ENCODE measurements at places on chromosomes 2 and 18.
A peak's percentile ranks its signal among the peaks of the same experiment; 100 is the strongest.

DNA sequence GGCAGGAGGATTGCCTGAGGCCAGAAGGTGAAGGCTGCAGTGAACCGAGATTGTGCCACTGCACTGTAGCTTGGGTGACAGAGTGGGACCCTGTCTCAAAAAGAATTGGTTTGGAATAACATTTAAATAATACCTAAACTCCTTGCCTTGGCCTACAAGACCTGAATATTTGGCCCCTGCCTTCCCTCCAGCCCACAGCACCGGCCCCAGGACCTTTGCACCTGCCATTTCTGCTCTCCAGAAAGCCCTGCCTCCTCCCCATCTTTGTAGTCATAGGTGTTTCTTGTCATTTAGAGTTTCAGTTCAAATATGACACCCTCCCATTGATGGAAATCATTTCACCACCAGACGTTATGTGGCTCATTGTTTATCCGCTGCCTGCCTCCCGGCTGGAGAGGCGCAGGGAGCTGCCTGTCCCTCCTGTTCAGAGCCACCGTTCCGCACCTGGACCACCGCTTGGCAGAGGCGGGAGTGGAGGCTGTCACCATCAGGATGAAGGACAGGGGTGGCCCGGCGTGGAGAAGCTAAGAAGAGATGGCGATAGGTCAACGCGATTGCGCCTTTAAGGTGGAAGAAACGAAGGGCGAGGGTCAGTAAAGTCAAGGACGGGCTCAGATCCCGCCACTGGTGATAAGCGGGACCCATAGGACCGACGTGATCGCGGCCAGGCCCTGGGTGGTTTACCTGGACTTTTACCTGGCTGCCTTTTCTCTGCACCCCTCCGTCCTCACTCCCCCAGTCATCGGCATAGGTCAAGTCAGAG is 638 bp upstream of the LPIN1 start:
- DNase-seq: no peak

GRCh38 chr18:55256226-55256928 is 297.1 kb upstream of the CCDC68 start:
- no peak for DNase-seq

GRCh38 chr2:21034972-21035279 is 8.9 kb downstream of the APOB start:
- no peak for DNase-seq

GRCh38 chr2:3079959-3080948 is 297.4 kb downstream of the EIPR1 start:
- DNase-seq: no peak

GRCh38 chr2:158501301-158501700 is 44.5 kb downstream of the PKP4 start:
- DNase-seq: no peak

DNA sequence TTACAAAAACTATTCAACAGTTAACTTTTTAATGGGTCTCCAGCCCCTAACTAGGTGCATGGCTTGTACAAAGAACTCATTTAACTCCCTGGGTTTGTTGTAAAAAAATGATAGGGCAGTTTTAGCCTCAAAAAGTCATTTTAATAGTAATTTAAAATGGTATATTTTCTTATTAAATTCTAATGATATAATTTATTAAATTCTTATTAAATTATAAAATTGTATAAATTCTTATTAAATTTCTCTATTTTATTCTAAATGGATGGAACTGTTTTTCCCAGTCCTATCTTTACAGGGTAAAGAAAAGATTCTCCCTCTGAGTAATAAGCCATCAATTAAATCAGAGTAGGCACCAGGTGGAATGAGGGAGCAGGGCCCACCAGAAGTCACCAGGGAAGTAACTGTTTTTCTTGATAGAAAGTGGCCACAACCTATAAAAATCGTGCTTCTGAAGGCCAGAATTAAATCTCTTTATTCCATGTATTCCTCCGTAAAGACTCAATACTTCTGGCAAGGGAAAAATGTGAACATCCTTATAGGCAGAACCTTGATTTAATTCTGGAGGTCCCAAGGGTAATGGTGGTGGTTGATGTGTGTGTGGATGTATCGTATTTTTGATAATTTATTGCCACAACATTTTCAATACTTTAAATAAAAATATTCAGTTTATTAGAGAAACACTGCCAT is 814 bp downstream of the FKBP7 start:
- no peak for DNase-seq

GRCh38 chr2:222819722-222820333 is 41.0 kb upstream of the ACSL3 start:
- no peak for DNase-seq

DNA sequence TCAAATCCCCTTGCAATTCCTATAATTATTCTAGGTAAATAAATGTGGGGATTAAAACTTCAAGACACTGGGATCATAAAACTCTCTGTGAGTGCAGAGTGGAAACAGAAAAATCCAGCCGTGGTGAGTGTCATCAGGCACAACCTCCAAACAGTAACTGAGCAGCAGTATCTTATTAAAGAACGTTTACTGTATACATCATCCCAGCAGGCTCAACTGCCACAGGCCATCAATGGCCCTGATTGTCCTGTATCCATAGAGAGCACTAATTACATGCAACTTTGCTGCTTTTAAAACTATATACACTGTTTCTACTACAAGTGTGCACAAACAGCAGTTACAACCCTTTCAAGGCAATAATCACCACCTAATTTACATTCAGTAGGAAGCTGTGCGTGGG is 23.9 kb downstream of the GAREM1 start:
- no peak for DNase-seq

DNA sequence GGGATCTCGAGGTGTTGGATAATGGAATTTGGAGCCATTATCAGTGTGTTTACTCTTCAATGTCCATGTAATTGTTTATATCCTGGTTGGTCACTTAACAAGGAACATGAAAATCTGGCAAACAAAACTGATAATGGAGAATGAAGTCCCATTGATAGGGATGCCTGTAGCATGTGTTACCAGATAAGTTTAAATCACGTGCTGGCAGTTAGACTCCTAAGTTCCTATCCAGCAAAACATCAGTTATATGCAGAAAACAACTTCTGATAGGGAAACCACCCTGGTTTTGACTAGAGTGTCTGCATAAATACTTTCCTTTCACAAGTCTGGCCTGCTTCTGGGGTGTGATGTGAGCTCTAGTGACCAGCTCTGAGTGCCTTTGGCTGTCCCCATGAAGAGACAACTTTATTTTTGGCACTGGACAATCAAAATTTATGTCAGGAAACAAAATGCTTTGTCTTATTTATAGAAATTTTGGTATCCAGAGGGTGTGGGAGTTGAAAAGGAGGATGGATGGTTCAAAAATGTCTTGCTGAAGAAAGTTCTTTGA is 82.0 kb downstream of the FHOD3 start:
- DNase-seq: no peak

DNA sequence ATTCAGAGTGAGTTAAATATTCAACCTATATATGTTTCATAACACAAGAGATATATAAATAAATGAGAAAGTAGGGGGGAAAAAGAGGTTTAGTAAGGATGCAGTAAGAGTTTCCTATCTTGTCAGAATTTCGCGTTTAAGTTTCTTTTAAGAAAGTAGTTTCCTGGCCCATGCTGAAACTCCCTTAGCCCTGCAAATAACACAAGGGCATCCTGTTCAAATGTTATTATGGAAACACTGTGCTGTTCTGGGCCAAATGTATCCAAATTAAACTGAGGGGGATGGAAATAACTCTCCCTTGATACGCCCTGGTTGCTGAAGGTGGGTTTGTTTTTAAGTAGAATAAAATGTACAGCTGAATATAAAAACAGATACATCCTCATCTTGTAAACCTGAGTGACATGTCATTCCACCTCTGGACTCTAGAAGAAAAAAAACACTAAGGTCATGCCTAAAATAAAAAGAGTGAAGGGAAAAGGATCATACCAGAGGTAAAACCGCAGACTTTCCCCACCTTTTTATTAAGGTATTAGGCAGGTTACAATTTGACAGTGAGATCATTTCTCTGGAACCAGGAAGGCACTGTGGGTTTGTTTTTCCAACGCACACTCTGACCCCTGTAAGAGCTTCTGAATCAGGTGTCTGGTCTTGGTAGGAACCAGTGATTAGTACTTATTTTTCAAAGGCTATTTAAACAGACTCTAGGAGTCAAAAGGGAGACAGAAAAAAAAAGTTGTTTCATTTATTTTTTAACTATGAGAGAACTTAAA is 16.7 kb downstream of the BCL2 start:
- no peak for DNase-seq

DNA sequence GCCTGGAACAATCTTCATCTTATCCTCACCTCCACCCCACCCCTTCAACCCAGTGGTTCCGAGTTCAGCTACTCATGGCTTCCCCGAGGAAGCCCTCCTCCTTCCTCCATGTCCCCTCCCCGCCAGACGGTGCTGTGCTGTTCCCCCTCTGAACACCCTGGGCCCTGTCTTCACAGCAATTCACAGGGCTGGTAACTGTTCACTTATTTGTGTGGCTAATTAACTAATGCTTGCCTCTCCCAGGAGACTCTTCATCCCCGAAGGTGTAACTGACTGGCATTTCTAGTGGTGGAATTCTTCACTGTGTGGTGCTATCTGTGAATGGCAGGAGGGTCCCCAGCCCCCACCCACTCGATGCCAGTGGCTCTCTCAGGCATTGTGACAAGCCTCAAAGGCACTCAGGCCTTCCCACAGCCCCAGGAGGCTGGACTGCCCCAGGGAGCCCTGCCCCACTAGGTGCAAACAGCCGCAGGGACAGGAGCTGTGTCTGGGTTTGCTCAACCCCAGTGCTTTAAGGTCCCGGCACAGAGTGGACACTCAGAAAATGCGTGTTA is 133.7 kb upstream of the ID2 start:
- DNase-seq: no peak

- no peak for DNase-seq
These were observed 39.1 kb upstream of the IGFBP2 start for GRCh38 chr2:216594081-216594480.

- DNase-seq: no peak
These were observed 209.3 kb upstream of the SALL3 start for GRCh38 chr18:78770139-78770822.

- no peak for DNase-seq
These were observed 126.9 kb upstream of the PIK3C3 start for GRCh38 chr18:41828137-41828536.

GRCh38 chr2:104852090-104852666 is 1.7 kb upstream of the POU3F3 start:
- no peak for DNase-seq

DNA sequence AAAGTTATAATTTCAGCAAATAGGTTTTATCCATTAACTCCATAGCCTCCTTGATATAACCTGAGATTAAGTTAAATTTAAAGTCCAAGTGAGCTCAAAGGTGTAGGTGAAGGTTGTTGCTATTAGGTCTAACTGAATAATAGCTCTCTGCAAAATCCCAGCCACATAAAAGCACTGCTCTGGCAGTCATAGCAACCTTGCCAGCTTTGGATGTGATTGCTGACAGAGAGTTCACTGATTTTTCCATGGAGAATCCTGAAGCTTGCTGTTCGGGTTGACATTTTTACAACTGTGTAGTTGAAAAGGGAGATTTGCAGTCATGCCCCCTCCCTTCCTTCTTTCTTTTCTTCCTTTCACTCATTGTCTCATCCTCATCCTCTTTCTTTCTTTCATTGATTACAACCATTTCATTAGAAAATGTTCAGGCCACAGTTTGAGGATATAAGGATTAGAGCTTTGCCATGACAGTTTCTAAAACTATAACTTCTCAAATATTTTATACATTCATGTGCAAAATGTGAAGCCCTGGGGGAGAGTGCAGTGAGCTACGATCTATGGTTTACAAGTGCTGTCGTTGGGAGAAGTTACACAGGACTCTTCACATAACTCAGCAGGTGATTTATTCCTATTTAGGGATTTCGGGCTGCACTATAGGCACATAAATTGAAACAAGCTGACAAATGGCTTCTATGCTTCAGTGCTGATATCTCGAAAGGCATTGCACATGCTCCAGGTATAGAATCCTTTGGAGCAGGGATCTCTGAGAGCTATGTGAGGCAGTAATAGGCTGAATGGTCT is 193.8 kb downstream of the LRRTM4 start:
- DNase-seq: no peak

DNA sequence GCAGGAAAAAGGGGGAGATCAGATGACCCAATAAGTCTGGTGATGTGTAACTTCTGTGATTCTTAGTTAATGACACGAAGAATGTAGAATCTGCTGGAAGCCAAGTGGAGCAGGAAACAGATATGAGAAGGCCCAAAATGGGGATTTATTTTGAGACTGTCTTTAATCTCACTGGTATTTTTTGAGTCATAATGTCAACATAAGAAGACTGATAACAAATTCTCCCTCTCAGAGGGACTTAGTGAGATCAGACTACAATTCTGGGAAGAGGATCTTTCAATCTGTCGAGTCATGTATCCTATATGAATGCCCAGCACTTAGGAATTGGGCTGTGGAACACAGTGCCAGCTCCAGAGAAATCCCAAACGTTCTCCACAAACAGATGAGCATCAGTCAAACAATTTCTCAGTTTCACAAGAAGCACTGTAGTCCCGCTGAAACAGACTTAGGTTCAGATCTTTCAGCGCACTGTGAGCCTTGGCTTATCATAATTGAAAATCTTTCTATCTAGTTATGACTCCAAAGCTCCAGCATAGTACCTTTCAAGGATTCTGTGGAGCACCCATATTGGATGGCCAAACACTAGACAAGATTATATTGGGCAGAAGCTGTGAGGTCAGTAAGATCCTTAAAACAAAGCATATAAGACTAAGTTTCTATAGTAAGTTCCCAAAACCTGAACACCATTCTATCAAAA is 738.2 kb downstream of the LRP1B start:
- DNase-seq: no peak

- no peak for DNase-seq
These were observed 26.8 kb downstream of the HPCAL1 start for GRCh38 chr2:10329580-10329879.

GRCh38 chr2:3151153-3151918 is 226.3 kb downstream of the EIPR1 start:
- DNase-seq: peak; percentile 30

GRCh38 chr2:199798831-199799580 is 52.0 kb downstream of the FTCDNL1 start:
- DNase-seq: no peak

DNA sequence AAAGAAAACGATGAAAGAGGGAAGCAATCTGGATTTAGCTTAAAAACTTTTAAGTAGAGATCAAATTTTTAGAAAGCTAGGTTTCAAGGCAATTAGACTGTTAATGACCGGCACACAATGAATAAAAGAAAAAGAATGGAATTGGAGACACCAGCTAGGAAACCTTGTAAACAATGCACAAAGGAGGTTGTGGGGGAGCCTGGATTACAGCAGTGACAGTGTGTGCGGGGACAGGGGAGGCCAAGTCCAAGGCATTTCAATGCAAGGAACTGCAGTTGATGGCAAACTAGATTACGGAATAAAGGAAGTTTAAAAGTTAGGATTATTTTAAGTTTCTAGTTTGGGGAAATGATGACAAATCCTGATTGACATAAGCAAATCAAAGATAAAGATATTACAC is 74.5 kb downstream of the DTNB start:
- DNase-seq: no peak

- DNase-seq: peak; percentile 67
These were observed 422.9 kb upstream of the TRIB2 start for GRCh38 chr2:12293874-12294273.

GRCh38 chr2:181376999-181377398 is 80.2 kb upstream of the ITGA4 start:
- DNase-seq: no peak

- no peak for DNase-seq
These were observed 38.2 kb downstream of the PLEKHM3 start for GRCh38 chr2:207987025-207987716.
